ENCODE measurements at places on chromosomes 4 and X.

- DNase-seq: no peak
- H3K36me3 ChIP-seq: no peaks in the 10 kb centered on the region
- H3K4me3 ChIP-seq: no peak overlapping the region
- no peaks in the 10 kb centered on the region for H3K27me3 ChIP-seq
- no peak overlapping the region for H3K27ac ChIP-seq
Measured at GRCh38 chrX:70141373-70141772, 8.1 kb downstream of the IGBP1 start.

DNA sequence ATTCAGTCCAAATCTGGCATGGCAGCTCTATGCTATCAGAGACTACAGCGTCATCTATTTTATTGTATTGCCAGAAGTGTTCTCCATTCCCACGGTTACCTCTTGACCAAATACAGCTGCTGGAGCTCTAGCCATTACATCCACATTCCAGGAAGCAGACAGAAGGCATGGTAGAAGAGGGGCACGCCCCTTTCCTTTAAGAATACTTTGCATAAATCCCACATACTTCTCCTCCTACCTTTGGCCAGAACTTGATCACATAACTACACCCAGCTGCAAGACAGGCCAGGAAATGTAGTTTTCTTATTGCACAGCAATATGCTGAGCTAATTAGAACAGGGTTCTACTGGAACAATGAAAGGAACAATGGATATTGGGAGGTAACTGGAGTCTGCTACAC lies 14.9 kb downstream of the SLC9A7 start:
- no peak overlapping the region for H3K4me3 ChIP-seq
- H3K27me3 ChIP-seq: no peaks in the 10 kb centered on the region
- no peak overlapping the region for H3K27ac ChIP-seq
- H3K4me1 ChIP-seq: no peaks in the 10 kb centered on the region
- no peak for DNase-seq
- H3K36me3 ChIP-seq: no peaks in the 10 kb centered on the region

- H3K27me3 ChIP-seq: no peaks in the 10 kb centered on the region
- peaks cover 8% of the 10 kb centered on the region for H3K4me1 ChIP-seq
- H3K4me3 ChIP-seq: no peak overlapping the region
- no peaks in the 10 kb centered on the region for H3K36me3 ChIP-seq
- no peak for DNase-seq
Measured at GRCh38 chr4:11424000-11424399, 4.7 kb downstream of the HS3ST1 start.

DNA sequence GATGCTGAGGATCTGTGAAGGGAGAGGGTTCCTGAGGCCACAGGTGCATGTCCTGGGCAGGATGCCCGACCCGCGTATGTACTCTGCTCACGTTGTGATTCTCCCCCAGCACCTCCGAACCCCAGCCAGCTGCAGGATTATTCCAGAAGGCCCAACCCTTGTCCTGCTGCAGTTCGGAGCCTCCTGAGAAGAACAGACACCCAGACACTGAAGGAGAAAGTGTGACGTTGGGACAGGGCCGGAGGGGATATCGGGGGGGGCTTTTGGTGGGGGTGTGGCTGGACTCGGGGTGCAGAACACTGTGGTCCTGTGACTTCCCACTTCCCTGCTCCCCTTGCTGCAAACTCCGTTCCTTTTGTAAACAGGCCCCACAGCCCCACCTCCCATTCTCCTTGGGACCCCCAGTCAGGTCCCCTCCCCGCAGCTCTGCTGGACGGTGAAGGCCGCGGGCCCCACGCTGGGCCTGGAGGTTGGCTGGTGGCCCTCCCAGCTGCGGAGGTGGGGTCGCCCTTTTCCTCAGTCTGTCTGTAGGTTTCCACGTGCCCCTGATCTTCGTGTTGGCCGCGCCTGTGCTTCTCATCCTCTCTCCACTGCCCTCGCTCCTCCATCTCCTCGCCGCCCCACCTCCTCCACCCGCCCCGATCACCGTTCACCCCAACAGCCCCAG lies 83.0 kb upstream of the ADRA2C start:
- H3K4me3 ChIP-seq: no peak overlapping the region
- H3K4me1 ChIP-seq: no peaks in the 10 kb centered on the region
- no peak overlapping the region for H3K27ac ChIP-seq
- no peaks in the 10 kb centered on the region for H3K36me3 ChIP-seq
- DNase-seq: no peak

- H3K27ac ChIP-seq: no peak overlapping the region
- no peaks in the 10 kb centered on the region for H3K4me1 ChIP-seq
- no peak overlapping the region for H3K4me3 ChIP-seq
- H3K36me3 ChIP-seq: no peaks in the 10 kb centered on the region
Measured at GRCh38 chr4:155468282-155468681, 91.5 kb upstream of the MAP9 start.

DNA sequence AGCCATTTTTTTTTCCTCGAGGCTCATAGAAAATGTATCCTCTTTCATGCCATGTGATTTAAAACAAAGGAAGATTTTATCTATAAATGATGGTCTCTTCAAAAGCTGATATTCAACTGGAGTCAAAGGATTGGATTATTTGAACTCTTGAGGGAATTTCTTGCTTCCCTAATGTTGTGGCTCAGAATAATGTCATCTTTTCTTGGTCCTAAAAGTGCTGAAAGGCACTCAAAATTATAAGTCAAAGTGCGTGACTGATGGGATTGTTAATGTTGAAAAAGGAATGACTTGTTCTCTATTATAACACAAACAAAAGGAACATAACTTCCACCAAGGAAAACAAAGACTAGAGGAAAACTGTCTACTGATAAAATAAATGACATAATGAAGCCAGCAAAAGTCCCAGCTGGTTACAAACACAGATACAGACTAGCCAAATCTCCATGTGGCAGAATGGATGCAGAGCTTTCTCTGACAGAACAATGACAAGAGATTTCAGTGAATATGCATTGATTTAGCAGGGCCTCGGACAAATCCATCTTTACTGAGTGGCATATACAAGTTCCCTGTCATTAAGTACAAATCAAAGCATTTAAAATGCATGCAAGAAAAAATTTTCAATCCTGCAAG lies 552.6 kb downstream of the GBA3 start:
- H3K27ac ChIP-seq: no peak overlapping the region
- no peak overlapping the region for H3K4me3 ChIP-seq
- no peak for DNase-seq
- no peaks in the 10 kb centered on the region for H3K27me3 ChIP-seq
- no peaks in the 10 kb centered on the region for H3K4me1 ChIP-seq

- H3K4me3 ChIP-seq: no peak overlapping the region
- no peak overlapping the region for H3K27ac ChIP-seq
- H3K4me1 ChIP-seq: no peaks in the 10 kb centered on the region
- H3K27me3 ChIP-seq: no peaks in the 10 kb centered on the region
- no peak for DNase-seq
Measured at GRCh38 chr4:91322961-91323360, 980.8 kb upstream of the GRID2 start.

DNA sequence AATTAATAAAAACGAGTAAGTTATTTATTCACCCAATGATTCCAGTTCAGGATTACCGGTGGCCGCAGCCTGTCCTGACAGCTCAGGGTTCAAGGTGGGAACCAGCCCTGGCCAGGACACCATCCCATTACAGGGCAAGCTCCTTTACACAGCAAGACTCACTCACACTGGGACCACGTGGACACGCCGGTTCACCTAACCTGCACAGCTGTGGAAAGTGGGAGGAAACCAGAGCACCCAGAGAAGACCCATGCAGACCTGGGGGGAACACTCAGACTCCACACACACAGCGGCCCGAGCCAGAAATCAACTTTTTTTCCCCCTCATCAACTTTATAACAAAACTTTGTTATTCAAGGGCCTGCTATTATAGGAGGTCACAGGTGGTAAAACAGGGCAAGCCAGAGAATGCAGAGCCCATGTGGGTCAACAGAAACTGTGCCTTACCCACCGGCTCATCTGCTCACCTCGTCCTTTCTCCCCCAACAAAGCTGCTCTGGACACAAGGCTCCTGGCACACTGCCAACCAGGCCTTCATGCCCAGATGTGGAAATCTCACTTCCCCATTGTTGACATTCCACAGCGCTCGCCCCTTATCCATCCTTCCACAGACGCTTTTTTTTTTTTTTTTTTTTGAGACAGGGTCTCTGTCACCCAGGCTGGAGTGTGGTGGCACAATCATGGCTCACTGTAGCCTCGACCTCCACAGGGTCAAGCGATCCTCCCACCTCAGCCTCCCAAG lies 8.0 kb upstream of the ODAPH start:
- H3K4me1 ChIP-seq: no peaks in the 10 kb centered on the region
- DNase-seq: no peak
- H3K4me3 ChIP-seq: no peak overlapping the region
- H3K27me3 ChIP-seq: no peaks in the 10 kb centered on the region

DNA sequence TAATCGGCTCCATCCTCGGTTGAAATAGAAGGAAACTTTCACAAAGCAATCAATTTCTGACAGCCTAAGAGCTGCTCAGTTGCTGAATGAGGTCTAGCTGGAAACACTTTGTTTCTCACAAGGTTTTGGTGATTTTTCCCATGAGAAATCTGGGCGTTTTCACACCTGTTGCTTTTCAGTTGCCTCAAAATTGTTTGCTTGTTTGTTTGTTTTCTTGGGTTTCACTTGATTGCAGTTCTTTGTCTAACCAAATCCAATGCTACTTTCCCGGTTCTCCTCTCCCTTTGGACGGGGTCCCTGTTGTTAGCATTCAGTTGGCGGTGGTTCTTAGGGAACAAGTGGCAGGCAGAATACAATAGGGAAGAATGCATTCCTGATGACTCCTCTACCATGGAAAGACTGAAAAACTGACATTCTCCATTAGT lies 135.5 kb downstream of the PALLD start:
- H3K27ac ChIP-seq: no peak overlapping the region
- no peak overlapping the region for H3K4me3 ChIP-seq
- no peak for DNase-seq
- H3K4me1 ChIP-seq: no peaks in the 10 kb centered on the region

All from naive thymus-derived CD4-positive, alpha-beta T cell (primary cell).